Renal pelvis (tissue), 12 donors: ENCODE measurements at places on chromosomes 1 and 21. TPM values are rescaled to one million over a fixed set of nuclear protein-coding genes. Genes with fewer than 3 reads are reported as not detected.

DNA sequence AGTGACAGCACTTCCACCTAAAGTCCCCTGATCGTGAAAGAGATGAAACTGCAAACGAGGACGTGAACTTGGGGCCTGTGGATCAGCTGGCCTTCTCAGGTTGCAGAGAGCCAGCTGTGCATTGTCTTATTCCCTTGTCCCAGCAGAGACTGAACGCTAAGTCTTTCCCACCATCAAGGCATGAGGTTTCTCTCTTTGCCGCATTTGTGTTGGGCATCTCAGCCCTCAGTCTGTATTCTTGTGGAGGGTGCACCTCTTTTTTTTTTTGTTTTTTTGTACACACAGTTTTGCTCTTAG lies 71.4 kb downstream of the KIF26B start:
- no peak for DNase-seq

DNA sequence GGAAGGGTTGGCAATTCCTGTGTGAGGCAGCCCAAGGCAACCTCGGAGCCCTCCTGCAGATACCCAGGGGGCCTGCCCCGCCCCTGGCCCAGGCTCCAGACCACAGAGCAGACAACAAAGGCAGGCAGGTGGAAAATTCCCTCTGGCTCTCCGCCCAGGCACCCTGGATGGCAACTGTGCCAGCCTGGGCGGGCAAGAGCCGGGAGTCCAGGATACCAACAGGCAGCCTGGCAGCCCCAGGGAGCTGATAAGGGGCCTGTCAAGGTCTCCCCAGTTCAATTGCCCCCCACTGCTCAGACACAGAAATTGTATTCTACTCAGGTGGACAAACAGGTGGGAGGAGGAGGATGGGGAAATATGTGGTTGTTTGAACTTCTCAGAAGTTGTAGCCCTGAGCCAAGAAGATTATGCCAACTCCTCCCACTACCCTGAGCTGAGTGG lies 15.4 kb upstream of the GPR37L1 start:
- no peak for DNase-seq

DNA sequence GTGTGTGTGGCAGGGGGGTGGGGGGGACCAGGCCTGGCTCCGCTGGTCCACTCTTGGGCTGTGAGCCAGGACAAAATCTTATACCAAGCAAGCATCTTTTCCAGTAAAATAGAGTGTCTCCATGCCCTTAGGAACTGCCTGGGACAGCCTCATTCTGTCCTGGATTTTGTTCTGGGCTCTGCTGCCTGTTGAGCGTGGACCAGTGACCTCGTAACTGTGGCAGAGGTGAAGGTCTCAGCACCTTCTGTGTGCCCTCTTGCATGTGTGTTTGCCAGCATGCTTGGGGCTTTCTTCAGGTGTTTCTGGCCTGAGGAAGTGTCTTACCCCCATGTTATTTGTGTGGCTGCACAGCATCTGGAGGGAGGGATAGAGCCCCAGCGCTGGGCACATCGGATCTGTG lies 45.7 kb downstream of the GALNT2 start:
- DNase-seq: no peak

DNA sequence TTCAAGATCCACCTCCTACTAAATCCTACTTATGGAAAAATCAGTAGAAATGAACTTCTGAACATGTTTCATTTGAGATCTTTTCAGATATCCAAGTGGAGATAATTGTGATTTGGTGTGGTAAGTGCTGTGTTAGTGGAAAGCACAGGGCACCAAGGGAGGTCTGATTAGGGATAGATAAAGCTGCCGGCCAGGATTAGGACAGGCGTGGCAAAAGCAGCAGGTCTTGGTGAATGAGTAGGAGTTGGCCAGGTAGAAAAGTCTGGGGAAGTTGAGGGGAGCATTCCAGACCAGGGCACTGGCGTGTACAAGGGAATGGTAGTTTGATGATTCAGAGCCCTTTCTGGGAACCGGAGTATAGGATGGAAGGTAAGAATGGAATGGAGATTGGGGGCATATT lies 47.8 kb downstream of the AZIN2 start:
- DNase-seq: no peak

DNA sequence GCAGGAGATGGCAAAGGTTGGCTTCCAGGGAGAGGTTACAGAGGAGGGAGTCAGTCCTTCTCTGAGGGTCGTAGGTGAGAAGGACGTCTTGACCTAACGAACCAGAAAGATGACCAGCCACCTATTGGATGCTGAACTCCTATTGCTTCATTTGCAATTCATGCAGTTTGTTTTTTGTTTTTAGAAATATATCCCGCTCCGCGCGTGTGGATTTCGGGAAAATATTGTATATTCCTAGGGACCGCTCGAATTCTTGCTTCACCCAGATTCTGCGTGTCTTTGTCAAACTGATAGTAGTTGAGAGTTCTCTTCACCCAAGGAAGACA lies 564 bp downstream of the DISP1 start:
- DNase-seq: no peak

DNA sequence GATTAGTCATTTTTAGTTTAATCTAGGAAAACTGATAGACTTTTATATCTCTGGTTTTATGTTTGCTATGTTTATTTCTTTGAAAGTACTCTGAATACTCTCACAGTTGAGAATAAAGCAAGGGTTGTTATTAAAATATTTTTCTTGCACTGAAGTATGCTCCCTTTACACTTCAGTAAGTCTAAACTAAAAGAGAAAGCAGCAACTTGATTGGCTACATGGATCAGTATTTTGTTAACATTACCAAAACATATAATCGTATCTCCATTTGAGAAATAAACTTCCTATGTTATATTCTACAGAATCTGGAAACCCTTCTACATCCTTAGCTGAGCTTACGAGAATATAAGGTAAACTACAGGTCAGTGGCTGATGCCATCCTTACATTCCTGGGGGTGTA lies 149.5 kb upstream of the HP1BP3 start:
- DNase-seq: no peak

DNA sequence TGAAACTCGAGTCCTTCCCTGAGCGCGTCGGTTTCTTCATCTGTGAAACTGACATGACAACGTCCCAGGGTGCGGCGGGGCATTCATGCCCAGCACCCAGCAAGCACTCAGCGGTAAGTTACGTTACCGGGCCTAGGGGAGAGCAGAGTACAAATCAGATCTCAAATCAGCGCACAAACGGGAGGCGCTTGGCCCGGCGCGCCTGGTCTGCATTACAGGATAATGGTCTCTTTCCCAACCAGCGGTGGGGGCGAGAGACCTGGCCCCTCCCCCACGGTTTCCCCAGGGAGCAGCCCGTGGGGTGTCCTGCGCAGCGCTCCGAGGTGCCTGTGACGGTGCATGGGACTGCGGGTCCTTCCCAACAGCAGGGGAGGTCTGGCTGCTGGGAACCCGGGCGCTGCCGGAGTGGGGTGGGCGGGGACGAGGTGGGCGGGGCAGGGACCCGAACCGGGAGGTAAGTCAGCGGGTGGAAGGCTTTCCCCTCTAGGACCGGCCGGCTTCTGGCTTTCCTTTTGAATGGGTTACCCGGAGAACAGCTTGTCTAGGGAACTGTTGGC lies 1.0 kb downstream of the TMEM51 start:
- no peak for DNase-seq

- DNase-seq: peak; percentile 48
Measured at GRCh38 chr1:173478094-173478674, 1.0 kb downstream of the PRDX6 start.

DNA sequence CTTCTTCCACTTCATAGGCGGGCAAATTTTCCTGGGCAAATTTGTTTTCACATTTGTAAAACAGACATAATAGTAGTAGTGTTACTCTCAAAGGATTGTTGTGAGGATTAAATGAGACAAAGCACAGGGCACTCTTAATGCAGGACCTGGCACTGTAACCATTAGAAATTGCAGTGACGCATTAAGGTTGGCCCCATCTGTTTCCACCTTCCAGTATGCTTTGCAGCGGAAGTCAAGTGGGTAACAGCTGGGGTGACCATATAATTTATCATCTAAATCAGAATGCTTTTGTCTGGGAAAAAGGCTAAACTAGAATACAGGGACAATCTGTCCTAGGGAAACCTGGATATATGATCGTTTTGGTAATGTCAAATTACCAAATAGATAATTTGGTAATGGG lies 132.5 kb upstream of the CACHD1 start:
- DNase-seq: no peak

GRCh38 chr1:33810571-33810970 lies 53.3 kb upstream of the HMGB4 start:
- DNase-seq: no peak

DNA sequence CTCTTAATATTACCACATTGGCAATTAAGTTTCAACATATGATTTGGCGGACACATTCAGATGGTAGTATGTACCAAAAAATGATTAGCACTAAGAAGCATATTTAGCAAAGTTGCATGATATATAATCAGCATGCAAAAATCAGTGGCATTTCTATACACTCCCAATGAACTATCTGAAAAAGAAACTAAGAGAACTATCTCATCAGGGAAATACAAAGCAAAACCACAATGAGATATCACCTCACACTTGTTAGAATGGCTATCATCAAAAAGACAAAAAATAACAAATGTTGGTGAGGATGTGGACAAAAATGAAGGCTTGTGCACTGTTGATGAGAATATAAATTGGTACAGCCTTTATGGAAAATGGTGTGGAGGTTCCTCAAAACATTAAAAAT lies 31.4 kb upstream of the DENND1B start:
- DNase-seq: no peak

GRCh38 chr1:67627906-67628305 lies 57.1 kb upstream of the GADD45A start:
- DNase-seq: no peak

Gene KRTAP19-1
- polyA plus RNA-seq: not detected

Gene IFNLR1
- polyA plus RNA-seq: 6.1 TPM

Gene TRIM58
- polyA plus RNA-seq: 1.9 TPM

Gene OVAAL
- polyA plus RNA-seq: not detected

Gene PLA2G2C
- polyA plus RNA-seq: 0.14 TPM

Gene KRTAP21-2
- not detected for polyA plus RNA-seq

Gene CD164L2
- polyA plus RNA-seq: 0.47 TPM

Gene ORC1
- 7.5 TPM for polyA plus RNA-seq

Gene PDZK1IP1
- 43.4 TPM for polyA plus RNA-seq

Gene TLCD4
- polyA plus RNA-seq: 6.8 TPM
